ENCODE measurements at places on chromosomes 12 and 14.

- no peak for DNase-seq
These were observed 3.0 kb downstream of the NPFF start for GRCh38 chr12:53504004-53504920.

DNA sequence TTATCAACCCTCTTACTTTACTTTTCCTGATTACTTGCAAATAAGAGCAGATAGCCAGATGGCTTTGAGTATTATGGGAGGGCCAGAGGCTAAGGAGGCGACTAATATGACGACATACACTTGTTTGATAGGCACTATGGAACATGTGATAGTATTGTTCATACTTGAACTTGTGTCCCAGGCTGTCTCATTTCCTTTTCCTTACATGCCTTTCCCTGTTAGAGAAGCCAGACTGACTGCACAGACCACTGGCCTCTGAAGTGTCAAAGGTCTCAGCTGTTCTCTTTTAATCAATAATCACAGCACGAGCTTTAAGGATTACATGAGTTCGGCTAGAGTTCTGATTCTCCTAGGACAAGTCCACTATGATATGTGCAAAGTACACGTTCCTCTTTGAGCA, 326.0 kb downstream of the PRKD1 start:
- DNase-seq: no peak

- no peak for DNase-seq
These were observed 47.7 kb downstream of the MVK start for GRCh38 chr12:109621211-109621694.

- no peak for DNase-seq
These were observed 33.9 kb upstream of the LTBP2 start for GRCh38 chr14:74645756-74646470.

GRCh38 chr12:101697930-101698799, 725 bp downstream of the CHPT1 start:
- DNase-seq: no peak

GRCh38 chr12:54364413-54364812, at the start of gene GPR84:
GPR84 (minus strand) TSS chr12:54364486; CDS start chr12:54363851, 635 bp downstream.
- no peak for DNase-seq

DNA sequence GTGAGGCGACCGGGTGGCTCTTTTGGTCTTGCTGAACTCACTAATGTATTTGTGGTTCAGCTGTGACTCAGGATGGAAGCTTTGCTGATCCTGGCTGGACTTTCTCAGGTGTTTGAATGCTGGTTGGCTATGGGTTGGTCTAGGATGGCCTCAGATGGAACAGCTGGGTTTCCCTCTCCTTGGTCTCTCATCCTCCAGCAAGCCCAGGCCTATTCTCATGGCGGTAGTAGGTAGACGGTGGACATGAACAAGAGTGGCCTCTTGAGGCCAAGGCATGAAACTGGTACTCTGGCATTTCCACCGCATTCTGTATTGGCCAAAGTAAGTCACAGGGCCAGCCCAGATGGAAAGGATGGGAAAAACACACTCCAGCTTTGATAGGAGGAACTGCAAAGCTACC, 11.8 kb upstream of the POLR3B start:
- no peak for DNase-seq

- DNase-seq: no peak
These were observed 8.8 kb downstream of the SMOC1 start for GRCh38 chr14:69887740-69888657.

DNA sequence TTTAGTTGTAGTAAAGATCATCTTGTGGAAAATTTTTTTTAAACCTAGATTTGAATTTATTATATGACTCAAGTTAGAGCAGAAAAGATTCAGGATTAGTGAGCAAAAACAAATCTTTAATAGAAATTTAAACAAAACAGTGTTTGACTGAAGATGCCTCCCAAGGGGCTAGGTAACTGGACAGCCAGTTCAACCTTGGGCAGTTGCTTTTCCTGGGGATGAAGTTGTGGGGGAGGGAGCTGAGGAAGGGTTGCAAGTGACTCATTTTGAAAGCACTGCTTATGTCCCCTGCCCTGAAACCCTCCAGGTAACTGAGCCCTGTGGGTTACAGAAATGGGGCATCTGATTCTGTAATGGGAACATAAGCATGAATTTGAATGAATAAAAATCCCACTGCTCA, 13.1 kb downstream of the CFAP54 start:
- DNase-seq: no peak

DNA sequence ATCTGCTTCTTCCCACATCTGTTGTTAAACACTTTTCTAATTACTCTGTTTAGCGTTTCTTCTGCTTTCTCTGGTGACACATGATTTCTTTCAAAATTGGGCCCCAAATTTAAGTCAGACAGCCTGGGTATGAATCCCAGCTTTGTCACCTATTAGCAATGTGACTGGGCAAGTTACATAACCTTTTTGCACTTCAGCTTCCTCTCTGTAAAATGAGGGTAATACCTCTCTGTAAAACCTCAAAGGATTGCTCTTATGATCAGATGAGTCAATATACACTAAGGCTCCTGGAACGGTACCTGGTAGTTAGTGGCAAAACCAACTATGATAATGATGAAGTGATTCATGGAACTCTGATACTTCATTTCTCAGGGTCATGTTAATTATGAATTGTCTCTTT, 33.0 kb downstream of the E2F7 start:
- DNase-seq: no peak

GRCh38 chr12:93429448-93429847, 12.3 kb downstream of the UBE2N start:
- no peak for DNase-seq

DNA sequence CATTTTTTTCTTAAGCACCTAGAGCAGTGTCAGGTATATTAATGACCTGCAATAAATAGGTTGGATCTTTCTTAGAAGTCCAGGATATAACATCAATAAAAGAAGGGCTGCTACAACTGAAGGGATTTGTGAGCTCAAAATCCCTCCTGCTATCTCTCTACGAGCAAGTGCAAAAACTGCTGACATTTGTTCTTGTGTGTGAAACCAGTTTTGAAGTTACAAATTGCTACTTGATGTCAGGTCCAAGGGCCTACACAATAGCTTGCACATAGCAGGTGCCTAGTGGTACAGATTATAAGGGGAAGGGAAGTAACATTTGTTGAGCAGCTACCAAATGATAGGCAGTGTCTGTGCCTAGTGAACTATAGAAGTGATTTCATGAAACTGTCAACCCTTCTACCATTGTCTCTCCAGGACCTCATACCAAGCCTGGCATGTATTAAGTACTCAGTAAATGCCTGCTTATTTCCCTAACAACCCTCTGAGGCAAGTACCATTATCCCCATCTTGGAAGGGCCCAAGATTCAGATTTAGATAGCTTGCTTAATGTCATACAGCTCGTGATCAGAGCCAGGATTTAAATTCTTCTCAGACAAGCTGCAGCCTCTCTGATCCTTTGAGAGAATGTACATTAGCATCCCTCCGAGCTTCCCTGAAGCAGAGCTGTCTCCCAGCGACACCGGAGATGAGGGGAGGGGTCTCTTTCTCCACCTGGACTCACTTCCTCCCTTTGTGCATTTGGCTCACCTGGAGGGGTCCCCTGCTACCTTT, 300.3 kb downstream of the ZFP36L1 start:
- no peak for DNase-seq

Measured in stimulated activated CD4-positive, alpha-beta T cell treated with anti-CD3 and anti-CD28 coated beads, Interleukin-12 subunit alpha, Interleukin-12 subunit beta, amount 100 ng/mL, for 24 hours (primary cell).